ENCODE measurements at places on chromosomes 1 and 21. TPM values are rescaled to one million over a fixed set of nuclear protein-coding genes. Genes with fewer than 3 reads are reported as not detected.

DNA sequence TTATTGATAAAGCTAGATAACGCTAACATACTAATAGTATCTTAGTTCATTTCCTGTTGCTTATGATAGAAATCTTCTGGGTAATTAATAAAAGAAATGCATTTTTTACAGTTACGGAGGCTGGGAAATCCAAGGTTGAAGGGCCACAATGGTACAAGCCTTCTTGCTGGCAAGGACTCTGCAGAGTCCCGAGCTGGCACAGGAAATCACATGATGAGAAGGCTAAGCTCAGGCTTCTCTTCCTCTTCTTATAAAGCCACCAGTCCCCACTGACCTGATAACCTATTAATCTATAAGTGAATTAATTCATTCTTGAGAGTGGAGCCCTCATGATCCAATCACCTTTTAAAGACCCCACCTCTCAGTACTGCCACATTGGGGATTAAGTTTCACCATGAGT, 82.6 kb downstream of the GPR161 start:
- H3K4me1 ChIP-seq, result no peaks in the 10 kb centered on the region
- no peak for DNase-seq
- H3K27ac ChIP-seq, result no peak overlapping the region
- H3K36me3 ChIP-seq, result peaks cover 22% of the 10 kb centered on the region

- no peaks in the 10 kb centered on the region for H3K36me3 ChIP-seq
- no peak overlapping the region for H3K4me3 ChIP-seq
- DNase-seq, result no peak
- H3K4me1 ChIP-seq, result peaks cover 8% of the 10 kb centered on the region
Observed at GRCh38 chr21:37688952-37689659, 227.2 kb downstream of the KCNJ6 start.

CLCA1 gene
- total RNA-seq, result not detected

DNA sequence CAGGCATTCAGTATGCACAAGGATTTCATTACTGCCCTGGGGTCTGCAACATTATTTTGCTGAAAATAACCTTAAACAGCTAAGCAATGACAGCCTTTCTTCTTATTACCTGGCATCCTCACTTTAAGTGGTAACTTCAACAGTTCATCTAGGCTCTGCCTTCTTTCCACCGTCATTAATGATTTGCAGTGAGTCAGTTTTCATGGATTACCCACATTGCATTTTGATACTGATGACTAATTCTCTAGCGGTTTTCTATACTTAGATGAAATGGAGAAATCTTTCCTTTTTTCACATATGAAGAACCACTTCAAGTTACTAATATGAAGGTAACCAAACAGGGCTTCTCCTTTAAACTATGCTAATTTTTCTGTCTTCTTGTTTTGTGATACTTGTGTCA, 226.9 kb upstream of the TMPRSS15 start:
- no peak for DNase-seq
- H3K4me1 ChIP-seq, result no peaks in the 10 kb centered on the region
- peaks cover 5% of the 10 kb centered on the region for H3K27me3 ChIP-seq
- no peak overlapping the region for H3K4me3 ChIP-seq
- H3K27ac ChIP-seq, result no peak overlapping the region

DNA sequence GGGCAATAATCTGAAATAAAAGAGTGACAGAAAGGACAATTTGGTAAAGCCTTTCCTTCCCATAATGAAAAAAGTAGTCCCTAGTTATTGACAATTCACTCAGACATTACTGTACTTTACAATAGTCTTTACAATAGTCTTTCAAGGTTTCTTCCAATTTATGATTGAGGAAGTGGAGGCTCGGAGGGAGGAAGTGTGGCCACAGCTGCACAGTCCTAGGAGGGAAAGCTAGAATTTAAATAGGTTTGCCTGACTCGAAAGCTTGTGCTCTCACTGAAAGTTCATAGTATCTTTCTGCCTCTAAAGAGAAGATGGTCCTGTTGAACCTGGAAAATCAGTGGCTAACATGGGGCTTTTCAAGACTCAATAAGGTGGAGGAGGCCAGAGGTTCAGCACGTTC, 203.2 kb downstream of the SDCCAG8 start:
- peaks cover 11% of the 10 kb centered on the region for H3K36me3 ChIP-seq
- H3K27me3 ChIP-seq, result no peaks in the 10 kb centered on the region
- no peak overlapping the region for H3K27ac ChIP-seq
- H3K4me3 ChIP-seq, result no peak overlapping the region

DNA sequence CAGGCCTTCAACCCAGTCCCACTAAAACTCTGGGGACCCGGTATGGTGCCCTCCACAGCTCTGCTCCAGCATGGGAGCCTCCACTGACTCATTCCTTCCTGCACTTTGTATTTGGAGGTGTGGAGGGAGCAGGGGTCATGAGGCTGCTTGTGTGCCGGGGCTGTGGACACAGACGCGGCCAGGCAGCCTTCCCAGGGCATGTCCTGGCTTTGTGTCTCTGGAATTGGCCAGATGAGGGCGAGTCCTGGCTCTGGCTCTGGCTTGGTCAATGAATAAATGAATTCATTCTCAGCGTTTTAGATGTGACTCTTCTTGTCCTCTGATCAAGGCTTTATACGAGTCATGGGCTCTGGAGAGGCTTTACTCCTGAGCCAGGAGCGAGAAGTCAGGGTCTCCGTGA, 19.1 kb downstream of the AJAP1 start:
- H3K27me3 ChIP-seq, result no peaks in the 10 kb centered on the region
- H3K4me3 ChIP-seq, result no peak overlapping the region
- H3K4me1 ChIP-seq, result peaks cover 3% of the 10 kb centered on the region
- H3K27ac ChIP-seq, result no peak overlapping the region
- H3K36me3 ChIP-seq, result no peaks in the 10 kb centered on the region
- DNase-seq, result no peak

SPATA45 gene
- total RNA-seq, result not detected

DNA sequence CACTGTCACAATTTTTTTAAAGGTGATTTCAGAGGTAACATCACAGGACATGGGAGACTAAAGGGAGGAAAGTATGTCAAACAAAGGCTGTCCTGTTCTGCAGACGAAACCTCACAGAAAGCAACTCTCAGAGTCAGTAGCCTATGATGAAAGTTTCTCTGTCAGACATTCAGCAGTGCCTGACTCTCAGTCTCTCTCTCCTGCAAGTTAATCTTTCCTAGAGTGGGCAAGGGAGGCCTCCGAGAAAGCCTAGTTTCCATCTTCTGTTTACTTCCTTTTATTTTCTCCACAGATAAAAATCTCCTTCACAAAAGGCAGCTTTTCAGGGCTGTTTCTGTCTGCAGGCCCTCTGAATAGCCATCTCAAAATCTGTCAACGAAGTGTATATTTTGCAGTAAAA, 24.9 kb upstream of the FMO2 start:
- DNase-seq, result no peak
- H3K36me3 ChIP-seq, result peaks cover 2% of the 10 kb centered on the region
- peaks cover 11% of the 10 kb centered on the region for H3K27me3 ChIP-seq
- H3K4me3 ChIP-seq, result no peak overlapping the region
- H3K27ac ChIP-seq, result no peak overlapping the region

TRIM46 gene
- 6.1 TPM for total RNA-seq

DNA sequence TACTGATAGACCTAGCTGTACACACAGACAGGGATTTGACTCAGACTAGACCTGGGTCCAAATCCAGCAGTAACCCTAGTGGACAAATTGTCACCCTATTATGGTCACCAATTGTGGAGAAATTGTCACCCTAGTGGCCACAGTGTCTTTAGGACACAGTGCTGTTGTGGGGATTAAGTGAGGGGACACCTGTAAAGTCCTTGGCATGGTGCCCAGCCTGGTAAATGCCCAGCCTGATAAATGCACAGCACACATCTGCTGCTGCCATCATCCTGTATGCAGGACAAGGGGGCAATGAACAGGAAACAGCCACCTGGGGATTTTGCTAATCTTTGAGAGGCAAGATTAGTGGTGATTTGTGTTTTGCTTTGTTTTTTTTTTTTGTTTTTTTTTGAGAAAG, 2.3 kb downstream of the TMEM61 start:
- DNase-seq, result no peak
- peaks cover 20% of the 10 kb centered on the region for H3K27me3 ChIP-seq
- no peaks in the 10 kb centered on the region for H3K36me3 ChIP-seq
- H3K4me3 ChIP-seq, result no peak overlapping the region

- H3K36me3 ChIP-seq, result no peaks in the 10 kb centered on the region
- H3K27ac ChIP-seq, result no peak overlapping the region
- no peaks in the 10 kb centered on the region for H3K4me1 ChIP-seq
- H3K27me3 ChIP-seq, result no peaks in the 10 kb centered on the region
- H3K4me3 ChIP-seq, result no peak overlapping the region
Observed at GRCh38 chr1:247647864-247648263, 31.7 kb downstream of the OR13G1 start.

DNA sequence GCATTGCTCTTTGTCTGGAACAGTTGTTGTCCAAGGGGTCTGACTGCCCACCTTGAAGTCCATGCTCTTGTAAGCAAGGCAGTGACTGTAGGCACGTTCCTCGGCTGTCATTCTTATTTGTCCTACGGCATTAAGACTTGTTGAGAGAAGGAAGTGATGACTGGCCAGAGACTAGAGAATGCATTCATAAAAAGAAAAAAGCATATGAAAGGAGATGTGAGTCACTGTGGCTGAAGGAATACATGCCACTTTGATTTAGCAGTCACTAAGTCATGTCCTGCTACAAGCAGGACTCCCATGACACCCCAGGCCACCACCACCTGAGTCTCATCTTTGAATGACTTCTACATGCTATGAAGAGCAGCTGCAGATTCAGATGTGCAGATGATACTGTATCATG, 50.5 kb downstream of the CNN3 start:
- DNase-seq, result no peak
- H3K4me3 ChIP-seq, result no peak overlapping the region
- no peaks in the 10 kb centered on the region for H3K27me3 ChIP-seq

GRCh38 chr1:208432346-208432745, 188.2 kb upstream of the PLXNA2 start:
- H3K4me1 ChIP-seq, result no peaks in the 10 kb centered on the region
- no peak overlapping the region for H3K27ac ChIP-seq
- H3K36me3 ChIP-seq, result no peaks in the 10 kb centered on the region

DNA sequence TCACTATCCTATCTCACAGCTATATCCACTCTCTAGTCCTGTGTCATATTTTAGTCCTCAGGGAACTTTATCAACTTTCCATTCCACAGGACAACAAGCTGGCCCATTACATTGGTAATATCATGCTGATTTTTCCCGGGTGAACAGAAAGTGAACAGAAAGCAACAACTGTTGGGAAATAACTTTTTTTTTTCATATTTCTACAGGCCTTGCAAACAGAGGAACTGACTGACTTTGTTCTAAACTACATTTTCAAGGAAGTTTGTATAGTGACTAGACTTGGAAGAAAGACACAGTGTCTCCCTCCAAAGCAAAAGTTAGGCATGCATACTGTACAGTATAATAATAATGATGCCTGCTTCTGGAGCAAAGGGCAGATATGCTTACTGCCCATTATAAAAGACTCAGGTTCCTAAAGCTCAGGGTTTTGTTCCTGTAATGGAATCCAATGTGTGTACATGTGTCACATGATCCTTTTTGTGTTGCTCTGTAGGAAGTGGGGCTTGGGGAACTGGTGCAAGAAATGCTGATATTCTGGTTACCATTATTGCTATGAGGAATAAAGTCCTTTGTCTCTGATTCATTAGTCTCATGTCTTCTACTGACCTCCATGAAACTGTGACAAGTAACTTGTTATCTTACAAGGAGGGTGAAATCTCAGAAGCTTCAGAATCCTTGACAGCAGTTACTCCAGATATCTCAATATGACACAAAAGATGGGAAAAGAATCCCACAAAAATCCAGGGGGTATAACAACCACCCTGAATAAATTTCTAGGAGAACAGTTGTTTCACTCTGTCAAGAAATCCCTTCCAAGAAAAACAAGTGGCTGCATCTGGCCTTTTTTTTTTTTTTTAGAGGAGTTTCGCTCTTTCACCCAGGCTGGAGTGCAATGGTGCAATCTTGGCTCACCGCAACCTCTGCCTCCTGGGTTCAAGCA, 17.7 kb upstream of the NTPCR start:
- DNase-seq, result no peak
- peaks cover 7% of the 10 kb centered on the region for H3K4me1 ChIP-seq
- H3K27me3 ChIP-seq, result peaks cover 13% of the 10 kb centered on the region

DNA sequence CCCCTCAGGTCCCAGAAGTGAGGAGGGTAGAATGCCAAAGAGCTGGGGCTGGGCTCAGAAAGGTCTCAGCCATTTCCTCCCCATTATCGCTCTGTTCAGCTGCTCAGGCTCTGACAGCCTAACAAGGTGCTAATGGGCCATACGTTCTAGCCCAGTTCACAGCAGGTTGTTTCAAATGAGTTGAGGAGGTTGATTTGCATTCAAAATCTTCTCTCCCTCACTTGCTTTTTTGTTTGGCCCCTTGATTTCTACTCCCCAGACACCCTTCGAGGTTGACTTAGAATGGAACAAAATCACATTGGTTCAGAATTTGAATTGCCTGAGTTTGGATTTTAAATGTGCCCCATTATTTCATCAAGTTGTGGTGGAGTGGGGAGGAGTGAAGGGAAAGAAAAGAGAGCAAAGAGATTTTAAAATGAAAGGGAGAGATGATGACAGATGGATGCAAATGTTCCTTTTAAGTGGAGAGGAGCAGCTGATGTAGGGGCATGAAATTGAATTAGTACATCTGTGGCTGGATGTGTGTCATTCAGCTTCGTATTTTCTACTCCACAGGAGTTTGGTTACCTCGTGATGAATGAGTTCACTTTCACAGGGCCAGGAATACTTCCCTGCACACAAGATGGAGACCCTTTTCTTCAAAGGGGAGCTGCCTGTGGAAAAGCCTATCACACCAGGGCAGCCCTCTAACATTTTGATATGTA, 425.8 kb upstream of the CAMK1G start:
- H3K27me3 ChIP-seq, result peaks cover 2% of the 10 kb centered on the region
- no peak overlapping the region for H3K27ac ChIP-seq
- H3K4me3 ChIP-seq, result no peak overlapping the region
- no peaks in the 10 kb centered on the region for H3K36me3 ChIP-seq

GRCh38 chr1:184069675-184070074, 18.1 kb downstream of the TSEN15 start:
- H3K4me1 ChIP-seq, result peaks cover 20% of the 10 kb centered on the region
- no peak overlapping the region for H3K27ac ChIP-seq
- H3K27me3 ChIP-seq, result no peaks in the 10 kb centered on the region
- no peak overlapping the region for H3K4me3 ChIP-seq

GRCh38 chr21:26769613-26770188, 75.5 kb downstream of the ADAMTS1 start:
- no peak overlapping the region for H3K27ac ChIP-seq
- no peaks in the 10 kb centered on the region for H3K36me3 ChIP-seq
- H3K4me1 ChIP-seq, result no peaks in the 10 kb centered on the region
- H3K27me3 ChIP-seq, result no peaks in the 10 kb centered on the region
- no peak overlapping the region for H3K4me3 ChIP-seq
- no peak for DNase-seq

Measured in osteocyte (in vitro differentiated cells).